ENCODE measurements at places on chromosomes 6 and 20.
A peak's percentile ranks its signal among the peaks of the same experiment; 100 is the strongest.

- DNase-seq: no peak
Measured at GRCh38 chr6:117489003-117489402, 6.5 kb downstream of the DCBLD1 start.

DNA sequence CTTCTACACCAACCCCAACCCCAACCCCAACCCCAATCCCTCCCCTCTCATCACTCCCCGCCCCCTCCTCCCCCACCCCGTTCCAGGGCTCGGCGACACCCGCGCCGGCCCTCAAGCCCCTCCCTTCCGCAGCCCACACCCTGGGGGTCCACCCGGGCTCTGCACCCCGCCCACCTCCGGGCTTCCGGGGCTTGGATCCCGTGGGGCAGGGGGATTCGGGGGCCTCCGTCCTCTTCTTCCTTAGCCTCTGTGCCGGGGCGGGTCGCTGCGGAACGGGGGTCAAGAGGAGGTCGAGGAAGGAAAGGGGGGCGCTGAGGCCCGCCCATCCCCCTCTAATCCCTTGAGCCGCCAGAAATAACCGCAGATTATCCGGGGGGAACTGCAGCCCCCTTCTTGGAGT lies 690 bp downstream of the TULP1 start:
- DNase-seq: no peak

GRCh38 chr20:52410182-52410647 lies 218.6 kb upstream of the ZFP64 start:
- no peak for DNase-seq

DNA sequence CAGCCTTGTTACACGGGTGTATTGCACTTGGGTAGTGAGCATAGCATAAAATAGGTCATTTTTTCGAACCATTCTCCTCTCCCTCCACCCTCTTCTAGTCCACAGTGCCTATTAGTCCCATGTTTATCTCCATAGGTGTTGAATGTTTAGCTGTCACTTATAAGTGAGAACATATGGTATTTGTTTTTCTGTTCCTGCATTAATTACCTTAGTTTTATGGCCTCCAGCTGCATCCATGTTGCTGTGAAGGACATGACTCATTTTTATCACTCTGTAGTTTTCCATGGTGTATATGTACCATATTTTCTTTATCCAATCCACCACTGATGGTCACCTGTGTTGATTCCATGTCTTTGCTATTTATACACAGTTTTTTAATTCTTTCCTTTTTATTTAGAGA lies 889.5 kb downstream of the EYS start:
- DNase-seq: no peak

DNA sequence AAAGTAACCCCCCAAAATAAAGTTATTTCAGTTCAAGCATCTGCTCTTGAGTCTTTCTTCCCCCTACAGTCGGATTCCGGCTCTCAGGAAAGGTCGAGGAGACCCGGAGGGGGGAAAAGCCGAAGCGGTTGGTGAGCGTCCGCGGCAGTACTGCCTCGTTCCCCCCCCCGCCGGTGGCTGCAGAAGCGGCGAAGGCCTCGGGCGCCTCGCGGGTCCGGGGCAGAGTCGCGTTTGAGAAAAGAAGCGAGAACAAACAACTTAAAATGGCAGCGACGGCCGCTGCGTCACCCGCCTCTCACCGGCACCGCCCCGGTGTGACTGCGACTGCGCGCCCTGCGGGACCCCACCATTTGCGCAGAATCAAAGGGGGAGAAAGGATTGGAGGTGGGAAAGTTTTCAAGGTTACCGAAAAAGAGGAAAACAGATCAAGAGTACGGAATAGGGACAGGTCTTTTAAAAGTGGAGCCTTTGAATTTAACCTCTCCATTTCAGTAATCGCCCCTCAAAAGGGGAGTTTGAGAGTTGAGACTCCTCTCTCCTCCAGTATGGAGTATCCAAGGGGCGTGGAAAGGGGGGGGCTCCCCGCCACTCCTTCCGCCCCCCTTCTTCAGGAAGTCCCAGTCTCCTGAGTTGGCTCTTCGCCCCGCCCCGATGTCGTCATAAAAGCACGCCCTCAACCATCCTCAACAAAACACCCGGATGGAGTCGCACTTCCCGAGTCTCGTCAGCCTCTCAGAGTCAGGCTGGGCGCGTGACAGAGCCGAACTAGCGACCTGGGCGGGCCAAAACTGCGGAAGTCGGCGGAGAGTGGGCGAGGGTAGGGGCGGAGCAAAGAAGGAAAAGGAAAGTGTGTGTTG lies 1.9 kb upstream of the C6orf62 start:
- DNase-seq: peak; percentile 99

DNA sequence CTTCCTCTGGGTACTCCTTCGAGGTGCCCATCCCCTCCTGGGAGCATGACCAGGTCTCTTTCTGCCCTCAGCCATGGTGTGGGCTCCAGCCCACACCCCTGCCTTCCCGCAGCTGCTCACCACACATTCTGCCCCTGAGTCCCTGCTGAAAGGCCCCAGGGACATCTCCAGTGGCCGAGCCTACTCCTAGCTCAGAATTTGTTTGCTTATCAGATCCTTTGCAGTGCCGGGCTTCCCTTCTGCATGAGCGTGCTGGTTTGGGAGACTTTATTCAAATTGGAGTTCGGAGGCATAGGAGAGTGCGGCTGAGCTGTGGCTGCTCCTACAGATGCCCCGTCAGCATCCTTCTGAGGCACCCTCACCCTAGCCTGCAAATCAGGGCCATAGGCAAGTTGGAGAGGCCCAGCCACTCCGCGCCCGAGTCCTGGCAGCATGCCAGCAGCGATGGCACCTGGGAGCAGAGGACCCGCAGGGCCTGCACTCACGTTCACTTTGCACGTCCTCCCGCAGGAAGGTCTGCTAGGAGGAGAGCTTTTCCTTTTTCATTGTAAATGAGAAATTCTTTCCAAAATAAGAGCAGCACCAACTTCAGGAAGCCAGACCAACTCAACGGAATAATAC lies 327.3 kb downstream of the QKI start:
- no peak for DNase-seq

DNA sequence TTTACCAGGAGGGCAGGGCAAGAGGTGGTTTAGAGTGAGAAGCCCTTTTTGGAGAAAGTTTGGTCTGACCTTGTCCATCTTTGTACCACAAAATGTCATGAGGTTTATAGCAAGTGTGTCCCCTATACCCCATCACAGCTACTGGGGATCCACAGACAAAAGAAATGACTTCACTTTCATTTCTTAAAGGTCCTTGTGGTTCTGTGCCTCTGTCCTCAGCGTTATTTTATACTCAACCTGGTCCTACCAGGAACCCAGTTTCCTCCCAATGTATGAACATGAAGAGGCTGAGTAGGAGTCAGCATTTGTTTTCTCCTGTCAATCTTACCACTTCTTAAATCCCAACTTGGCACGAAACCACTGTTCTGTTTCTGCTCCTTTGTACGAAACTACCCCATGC lies 157.6 kb downstream of the NFATC2 start:
- DNase-seq: no peak

GRCh38 chr6:45613656-45614055 lies 235.9 kb upstream of the SUPT3H start:
- no peak for DNase-seq

DNA sequence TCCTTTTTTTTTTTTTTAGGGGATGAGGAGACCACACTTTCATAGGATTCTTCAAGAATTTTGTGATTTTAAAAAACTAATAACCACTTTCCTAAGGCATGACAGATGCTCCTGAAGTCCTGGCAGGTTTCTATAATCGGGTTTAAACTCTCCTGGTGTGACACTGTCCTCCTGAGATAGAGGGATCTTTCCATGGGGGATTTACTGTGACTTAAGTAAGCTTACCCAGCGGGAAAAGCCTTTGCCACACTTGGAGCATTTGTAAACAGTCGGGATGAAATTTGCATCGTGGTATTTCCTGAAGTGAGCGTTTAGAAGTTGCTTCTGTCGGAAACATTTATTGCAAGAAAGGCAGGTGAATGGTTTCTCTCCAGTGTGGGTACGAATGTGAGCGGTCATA lies 16.6 kb downstream of the CTCFL start:
- DNase-seq: no peak

DNA sequence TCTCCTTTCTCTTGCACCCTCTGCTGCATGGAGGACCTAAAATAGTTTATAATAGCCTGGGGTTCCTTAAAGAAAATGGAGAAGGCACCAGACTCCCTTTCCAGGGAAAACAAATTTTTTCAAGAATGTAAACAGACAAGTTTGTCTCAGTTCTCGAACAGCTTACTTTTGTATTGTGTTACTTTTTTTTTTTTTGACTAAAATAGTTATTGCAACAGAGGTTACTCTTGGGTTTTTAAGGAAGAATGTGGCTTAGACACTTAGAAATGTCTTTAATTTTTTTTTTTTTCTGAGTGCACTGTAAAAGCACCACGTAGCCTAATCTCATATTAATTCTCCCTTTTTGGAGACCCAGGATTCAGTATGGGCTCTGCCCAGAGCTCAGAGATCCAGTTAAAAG lies 148.7 kb upstream of the CARMIL1 start:
- DNase-seq: no peak

DNA sequence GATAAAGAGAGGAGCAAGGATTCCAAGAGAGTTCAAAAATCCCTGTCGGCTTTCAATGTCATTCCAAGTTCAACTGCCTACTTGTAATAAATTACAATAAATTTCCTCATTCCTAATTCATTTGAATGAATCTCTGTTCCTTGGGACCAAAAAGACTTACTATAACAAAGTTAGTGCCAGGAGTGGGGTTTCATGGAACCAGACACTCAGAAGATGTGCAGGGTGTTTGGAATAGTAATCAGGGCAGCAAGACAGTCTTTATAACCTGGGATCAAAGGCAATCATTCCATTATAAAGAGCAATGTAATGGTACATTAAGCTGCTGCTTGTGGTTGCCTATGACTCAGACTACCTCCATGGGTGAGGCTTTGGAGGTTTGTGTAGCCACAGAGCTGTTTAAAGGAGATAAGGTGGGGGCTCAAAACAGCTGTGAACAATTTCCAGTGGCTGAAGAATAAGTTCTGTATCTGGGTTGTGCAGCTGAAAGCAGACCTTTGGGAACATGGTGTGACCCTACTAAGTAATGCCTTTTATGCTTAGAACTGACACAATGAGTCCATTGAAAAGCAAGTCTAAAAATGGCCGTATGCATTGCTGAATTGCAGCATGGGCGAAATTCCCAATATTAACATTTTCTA lies 159.9 kb downstream of the LINC00237 start:
- no peak for DNase-seq

DNA sequence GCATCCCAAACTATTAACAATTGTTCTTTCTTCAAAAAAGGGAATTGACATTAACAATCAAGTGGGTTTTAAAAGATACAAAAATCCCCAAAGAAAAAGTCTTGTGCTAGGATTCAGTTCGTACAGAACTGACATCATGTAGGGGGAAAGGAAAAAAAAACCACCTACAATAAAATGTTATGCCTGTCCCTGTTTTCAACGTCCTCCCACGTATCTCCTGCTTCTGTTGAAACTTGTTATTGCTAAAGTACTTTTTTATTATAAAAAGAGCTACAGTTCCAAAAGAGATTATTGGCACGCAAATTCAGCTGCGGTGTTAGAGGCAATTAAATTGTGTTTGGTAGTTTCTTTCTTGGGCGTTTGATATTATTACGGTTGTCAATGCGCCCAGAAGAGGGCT lies 102.8 kb upstream of the PHACTR1 start:
- DNase-seq: no peak

GRCh38 chr20:16472045-16472872 lies 101.0 kb downstream of the KIF16B start:
- no peak for DNase-seq

- DNase-seq: no peak
Measured at GRCh38 chr6:140809694-140810101, 1323.0 kb upstream of the GJE1 start.

GRCh38 chr20:44836601-44837120 lies 26.3 kb upstream of the RIMS4 start:
- no peak for DNase-seq

- DNase-seq: no peak
Measured at GRCh38 chr6:168534265-168534664, 93.3 kb downstream of the SMOC2 start.

GRCh38 chr6:33425668-33426577 lies 6.1 kb downstream of the SYNGAP1 start:
- DNase-seq: peak; percentile 50

GRCh38 chr6:37253486-37254007 lies 4.0 kb upstream of the TBC1D22B start:
- DNase-seq: no peak

- no peak for DNase-seq
Measured at GRCh38 chr20:32017711-32018251, 7.5 kb downstream of the CCM2L start.

DNA sequence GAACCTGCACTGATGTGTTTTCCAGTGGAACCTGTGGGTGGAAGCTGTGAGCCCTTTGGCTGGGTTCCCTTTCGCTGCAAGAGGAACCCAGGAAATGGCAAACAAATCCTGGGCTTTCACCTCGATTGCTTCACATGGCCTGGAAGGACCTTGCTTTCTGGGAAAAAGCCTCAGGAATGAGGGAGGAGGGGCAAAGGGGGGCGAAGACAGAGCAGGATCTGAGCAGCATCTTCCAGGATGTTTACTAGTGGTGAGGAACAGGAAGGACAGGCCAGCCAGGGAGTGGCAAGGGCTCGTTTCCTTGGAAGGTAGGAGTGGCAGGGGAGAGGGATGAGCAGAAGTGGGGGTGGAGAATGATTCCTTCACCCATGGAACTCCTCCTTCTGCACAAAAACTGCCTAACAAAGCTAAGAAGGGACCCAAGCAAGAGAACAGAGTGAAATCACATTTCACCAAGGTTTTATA lies 5.9 kb downstream of the SLC2A10 start:
- DNase-seq: no peak

DNA sequence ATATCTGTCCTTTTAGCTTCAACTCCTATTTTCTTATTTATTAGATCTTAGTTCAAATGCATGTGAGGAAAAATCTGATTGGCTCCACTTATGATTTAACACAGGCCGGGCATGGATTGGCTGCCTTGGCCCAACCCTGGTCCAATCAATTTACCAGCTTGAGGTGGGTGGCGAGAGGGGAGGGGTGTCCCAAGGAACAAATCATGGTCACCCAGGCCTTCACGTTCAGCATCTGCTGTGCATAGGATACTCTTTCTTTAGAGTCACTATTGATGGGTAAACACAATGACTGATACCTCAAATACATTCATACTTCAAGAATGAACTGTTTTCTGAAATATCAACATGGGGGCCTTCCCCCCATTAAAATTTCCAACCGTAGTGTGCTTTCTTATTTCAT lies 14.9 kb upstream of the BACH2 start:
- DNase-seq: no peak

DNA sequence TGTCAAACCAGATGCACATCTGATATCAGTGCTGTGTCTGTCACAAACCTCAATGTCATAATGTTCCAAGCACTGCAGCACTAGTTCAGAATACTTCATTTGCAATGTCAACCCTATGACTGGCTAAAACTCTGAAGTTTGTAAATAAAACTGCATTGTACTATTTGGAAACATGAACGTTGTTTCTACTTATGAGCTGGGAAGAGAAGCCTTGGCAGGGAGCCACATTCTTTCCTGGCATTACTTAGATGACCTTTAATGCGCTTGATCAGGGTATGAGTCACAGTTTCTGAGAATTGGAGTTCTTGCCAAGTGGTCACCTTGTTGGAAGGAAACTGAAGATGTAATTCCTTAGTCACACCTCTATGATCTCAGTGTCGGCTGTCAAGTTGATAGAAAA lies 664.8 kb upstream of the MMS22L start:
- peak; percentile 68 for DNase-seq

Data from NCI-H446 (cell line).